Upper lobe of right lung (tissue), 1 donor: ENCODE measurements at places on chromosomes 4 and X.

DNA sequence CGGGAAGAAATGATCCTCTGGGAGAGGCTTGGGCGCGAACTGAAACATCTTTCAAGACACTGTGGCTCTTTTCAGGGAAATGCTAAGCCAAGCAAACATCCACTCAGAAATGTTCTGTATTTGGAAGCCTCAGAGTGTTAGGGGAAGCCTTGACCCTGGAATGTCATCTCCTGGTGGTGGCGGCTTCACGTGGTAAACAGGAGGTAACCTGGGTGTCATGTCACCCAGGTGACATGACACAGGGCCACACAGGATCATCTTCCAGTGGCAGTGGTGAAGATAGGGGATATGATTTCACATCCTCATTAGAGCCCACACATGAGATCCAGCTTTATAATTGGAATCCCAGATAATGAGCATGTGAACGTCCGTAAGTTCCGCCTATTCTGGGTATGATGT, 140.0 kb downstream of the TBL1X start:
- DNase-seq: no peak

GRCh38 chr4:25112995-25113380, 47.3 kb downstream of the SEPSECS start:
- no peak for DNase-seq

DNA sequence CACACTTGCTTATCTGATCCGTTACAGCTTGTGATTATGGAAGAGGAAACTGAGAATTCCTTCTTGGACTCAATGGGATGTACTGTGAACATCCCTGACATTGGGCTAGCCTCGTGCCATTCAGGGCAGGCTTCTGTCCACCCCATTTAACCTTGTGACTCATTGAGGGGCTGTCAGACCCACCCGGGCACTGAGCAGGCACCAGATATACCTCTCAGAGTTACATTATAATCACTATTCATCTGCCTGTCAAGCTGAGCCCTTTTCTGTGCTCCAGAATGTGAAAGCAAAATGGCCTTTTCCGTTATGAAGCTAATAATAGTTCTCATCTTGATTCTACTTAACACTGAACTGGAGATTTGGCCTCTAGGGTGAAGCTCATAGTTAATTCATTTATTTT, 170.6 kb upstream of the SCML1 start:
- DNase-seq: no peak

GRCh38 chrX:17374619-17375366, at the start of gene NHS:
Gene NHS, plus strand, starts transcription at chrX:17375200. Its CDS starts 558 bp downstream, at chrX:17375758.
- peak; percentile 72 for DNase-seq

GRCh38 chr4:85779165-85779564, 304.2 kb downstream of the ARHGAP24 start:
- DNase-seq: no peak

- DNase-seq: no peak
Observed at GRCh38 chr4:27594922-27595321, 734.3 kb downstream of the STIM2 start.

GRCh38 chrX:56764153-56764974, 35.3 kb downstream of the NBDY start:
- no peak for DNase-seq

- no peak for DNase-seq
Observed at GRCh38 chr4:85732124-85732523, 257.2 kb downstream of the ARHGAP24 start.

DNA sequence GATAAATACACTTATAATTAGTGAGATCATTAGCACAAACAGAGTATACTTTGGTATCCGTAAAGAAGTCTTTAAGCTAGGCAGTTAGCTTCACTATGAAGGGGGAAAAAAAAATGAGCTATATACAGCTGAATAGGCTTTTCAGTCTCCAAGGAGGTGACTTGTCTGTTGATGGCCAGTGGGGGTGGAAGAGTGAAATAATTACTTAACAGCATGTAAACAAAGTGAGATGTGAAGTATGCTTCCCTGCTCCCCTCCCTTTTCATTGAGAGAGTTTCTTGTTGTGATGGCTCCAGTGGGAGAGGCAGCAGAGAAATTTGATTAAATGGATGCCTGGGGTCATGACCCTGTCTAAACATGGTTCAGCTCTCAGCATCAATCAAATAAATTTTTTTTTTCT, 180.9 kb downstream of the DACH2 start:
- no peak for DNase-seq

- no peak for DNase-seq
Observed at GRCh38 chr4:26075583-26075982, 161.6 kb downstream of the SMIM20 start.

GRCh38 chr4:766152-766515, 59.8 kb downstream of the CPLX1 start:
- DNase-seq: no peak

- no peak for DNase-seq
Observed at GRCh38 chrX:153776611-153777045, 4.2 kb upstream of the SRPK3 start.

DNA sequence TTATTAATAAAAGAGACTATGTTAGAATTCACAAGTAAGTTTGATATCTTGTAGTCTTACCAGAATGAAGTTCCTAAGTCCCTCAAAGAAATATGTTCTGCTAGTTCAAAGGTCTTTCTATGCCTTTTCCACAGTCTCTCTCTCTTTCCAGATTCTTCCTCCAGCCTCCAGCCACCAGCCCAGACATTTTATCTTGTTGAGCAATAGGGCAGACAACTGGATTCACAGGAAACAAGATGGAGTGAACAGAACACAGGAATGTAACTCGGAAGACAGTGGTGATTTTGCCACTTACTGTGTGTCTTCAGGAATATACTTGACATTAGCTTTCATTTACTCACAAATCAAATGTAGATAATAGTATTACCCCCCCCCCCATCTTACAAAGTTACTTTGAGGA, 17.1 kb upstream of the CPEB2 start:
- no peak for DNase-seq

- no peak for DNase-seq
Observed at GRCh38 chr4:162921178-162921785, 245.4 kb downstream of the NAF1 start.

- no peak for DNase-seq
Observed at GRCh38 chr4:159508917-159509500, 406.1 kb downstream of the RAPGEF2 start.

GRCh38 chr4:94802091-94802490, 44.3 kb downstream of the BMPR1B start:
- no peak for DNase-seq

- no peak for DNase-seq
Observed at GRCh38 chr4:162557516-162558106, 393.8 kb upstream of the FSTL5 start.
